SHP77 treated with DMSO at 0.1 percent for 48 hours (cell line): ENCODE measurements at places on chromosomes 1 and 21.

- DNase-seq: no peak
Observed at GRCh38 chr1:178451529-178451928, 45.2 kb downstream of the CLEC20A start.

GRCh38 chr1:87940421-87940820 lies 611.7 kb downstream of the LMO4 start:
- peak; percentile 61 for DNase-seq

GRCh38 chr1:14347186-14347585 lies 251.3 kb upstream of the KAZN start:
- DNase-seq: no peak

DNA sequence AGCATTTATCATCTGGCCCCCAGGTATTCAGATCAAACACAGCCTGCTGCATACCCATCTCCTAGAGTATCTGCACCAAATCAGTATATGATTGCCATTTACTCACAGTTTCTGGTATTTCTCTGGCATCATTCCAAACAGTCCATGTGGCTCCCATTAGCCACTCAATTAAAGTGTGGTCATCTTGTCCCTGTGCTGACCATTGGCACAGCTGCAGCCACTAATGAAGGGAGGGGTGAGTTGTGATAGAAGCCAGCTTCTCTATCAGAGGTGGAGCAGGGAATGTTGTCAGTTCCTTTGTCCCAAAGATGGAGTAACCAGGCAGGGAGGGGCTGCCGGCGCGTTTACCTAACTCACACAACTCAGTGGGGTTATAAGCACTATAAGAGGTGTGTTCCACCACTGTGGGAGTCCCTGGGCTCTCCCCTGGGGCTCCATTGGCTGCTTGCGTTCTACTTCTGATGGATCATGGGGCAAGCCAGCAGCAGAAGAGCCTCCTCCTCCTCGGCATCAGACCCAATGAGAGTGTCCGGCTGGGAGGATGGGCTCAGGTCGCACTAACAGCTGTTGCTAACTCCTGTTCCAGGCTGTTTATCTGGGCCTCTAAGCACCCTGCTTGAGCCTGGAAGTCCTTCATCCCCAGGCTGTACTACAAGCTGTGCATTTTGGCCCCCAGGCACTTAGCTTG lies 108.6 kb downstream of the GDAP2 start:
- DNase-seq: peak; percentile 43

- no peak for DNase-seq
Observed at GRCh38 chr1:110298991-110299390, 40.2 kb upstream of the RBM15 start.

DNA sequence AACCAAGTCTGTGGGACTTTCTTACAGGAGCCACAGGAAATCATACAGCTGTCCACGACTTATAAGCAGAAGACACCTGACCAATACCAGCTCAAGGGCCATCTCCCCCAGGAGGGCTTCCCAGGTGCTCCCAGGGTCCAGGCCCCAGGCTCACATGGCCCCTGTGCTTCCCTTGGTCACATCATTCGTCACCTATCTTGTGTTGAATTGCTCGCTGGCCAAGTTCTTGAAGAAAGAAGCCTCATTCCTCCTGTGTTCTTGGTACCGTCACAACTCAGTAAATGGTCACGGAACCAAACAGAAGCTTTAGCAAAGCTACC lies 3.0 kb downstream of the NPHP4 start:
- no peak for DNase-seq

- no peak for DNase-seq
Observed at GRCh38 chr1:230067419-230067870, 407 bp downstream of the GALNT2 start.

- no peak for DNase-seq
Observed at GRCh38 chr21:41316200-41317062, at the start of gene FAM3B. Gene FAM3B (plus strand): TSS chr21:41316801. CDS start chr21:41316880, 79 bp downstream.

- DNase-seq: no peak
Observed at GRCh38 chr1:23080885-23081284, 61.6 kb downstream of the KDM1A start.

- DNase-seq: no peak
Observed at GRCh38 chr1:39683591-39684312, 7.5 kb downstream of the HPCAL4 start.

DNA sequence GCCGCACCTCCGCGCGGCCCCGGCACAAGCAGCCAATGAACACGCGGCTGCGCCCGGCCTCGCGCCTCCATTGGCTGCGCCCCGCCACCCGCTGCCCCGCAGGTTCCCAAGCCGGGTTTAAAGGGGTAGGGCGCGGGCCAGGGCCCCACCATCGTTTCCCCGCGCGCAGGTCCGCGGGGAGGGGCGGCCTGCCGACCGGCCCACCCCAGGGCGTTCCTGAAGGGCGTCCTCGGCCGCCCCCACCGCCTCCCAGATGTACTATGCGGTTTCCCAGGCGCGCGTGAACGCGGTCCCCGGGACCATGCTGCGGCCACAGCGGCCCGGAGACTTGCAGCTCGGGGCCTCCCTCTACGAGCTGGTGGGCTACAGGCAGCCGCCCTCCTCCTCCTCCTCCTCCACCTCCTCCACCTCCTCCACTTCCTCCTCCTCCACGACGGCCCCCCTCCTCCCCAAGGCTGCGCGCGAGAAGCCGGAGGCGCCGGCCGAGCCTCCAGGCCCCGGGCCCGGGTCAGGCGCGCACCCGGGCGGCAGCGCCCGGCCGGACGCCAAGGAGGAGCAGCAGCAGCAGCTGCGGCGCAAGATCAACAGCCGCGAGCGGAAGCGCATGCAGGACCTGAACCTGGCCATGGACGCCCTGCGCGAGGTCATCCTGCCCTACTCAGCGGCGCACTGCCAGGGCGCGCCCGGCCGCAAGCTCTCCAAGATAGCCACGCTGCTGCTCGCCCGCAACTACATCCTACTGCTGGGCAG lies at the start of gene OLIG1:
TSS of gene OLIG1 (plus strand) at position 148 of the 750 bp plus-strand sequence. CDS start at position 254, 106 bp downstream.
- no peak for DNase-seq

DNA sequence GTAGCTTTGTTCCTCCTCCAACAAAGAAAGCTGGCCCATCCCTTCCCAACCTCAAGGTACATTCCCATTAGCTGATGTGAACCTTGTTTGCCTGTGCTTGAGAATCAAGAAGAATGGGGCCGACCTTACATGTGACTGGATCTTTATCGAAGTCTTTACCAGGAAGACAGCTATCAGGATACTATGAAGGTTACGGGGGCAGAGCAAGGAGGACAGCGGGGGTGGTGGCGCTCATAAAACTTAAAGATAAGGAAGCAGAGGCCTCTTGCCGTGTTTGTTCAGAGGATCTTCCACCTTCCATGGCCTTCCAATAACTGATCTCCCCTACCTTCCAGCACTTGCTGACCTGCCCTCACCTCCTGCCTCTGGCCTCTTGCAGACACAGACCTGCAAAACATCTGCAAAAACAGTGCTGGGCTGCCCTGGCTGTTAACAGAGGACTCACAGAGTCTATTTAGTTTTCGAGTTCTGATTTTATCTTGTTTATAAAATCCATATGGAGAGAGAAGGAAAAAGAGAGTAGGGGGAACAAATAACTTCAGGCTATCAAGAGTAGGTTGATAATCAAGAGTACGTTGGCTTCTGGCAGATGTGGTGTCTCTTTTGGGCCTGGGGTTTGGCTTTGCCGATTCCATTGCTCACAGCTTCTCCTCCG lies 198.0 kb downstream of the HUNK start:
- no peak for DNase-seq

GRCh38 chr1:42944246-42944928 lies 14.3 kb downstream of the SLC2A1 start:
- DNase-seq: no peak

DNA sequence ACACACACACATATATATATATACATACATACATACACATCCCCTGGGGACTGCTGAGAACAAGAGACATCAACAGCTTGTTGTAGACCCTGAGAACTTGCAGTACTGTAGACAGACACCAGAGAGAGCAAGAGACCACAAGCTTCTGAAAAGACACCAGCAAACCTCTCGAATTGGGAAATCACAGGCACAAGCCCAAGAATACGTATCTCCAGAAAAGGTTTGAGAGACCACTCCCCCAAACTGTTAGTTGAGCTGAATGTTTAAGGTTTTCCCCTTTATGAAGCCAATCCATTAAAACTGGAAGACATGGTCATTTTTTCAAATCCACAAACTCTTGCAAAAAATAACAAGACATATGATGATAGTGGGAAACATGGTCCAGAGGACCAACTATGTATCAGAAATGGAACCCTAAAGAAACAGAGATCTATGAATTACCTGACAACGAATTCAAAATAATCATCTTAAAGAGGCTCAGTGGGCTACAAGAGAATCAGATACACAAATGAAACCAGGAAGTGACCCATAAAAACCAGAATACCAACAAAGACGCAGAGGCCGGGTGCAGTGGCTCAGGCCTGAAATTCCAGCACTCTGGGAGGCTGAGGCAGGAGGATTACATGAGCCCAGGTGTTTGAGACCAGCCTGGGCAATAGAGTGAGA lies 45.1 kb downstream of the SLC2A1 start:
- DNase-seq: peak; percentile 53

DNA sequence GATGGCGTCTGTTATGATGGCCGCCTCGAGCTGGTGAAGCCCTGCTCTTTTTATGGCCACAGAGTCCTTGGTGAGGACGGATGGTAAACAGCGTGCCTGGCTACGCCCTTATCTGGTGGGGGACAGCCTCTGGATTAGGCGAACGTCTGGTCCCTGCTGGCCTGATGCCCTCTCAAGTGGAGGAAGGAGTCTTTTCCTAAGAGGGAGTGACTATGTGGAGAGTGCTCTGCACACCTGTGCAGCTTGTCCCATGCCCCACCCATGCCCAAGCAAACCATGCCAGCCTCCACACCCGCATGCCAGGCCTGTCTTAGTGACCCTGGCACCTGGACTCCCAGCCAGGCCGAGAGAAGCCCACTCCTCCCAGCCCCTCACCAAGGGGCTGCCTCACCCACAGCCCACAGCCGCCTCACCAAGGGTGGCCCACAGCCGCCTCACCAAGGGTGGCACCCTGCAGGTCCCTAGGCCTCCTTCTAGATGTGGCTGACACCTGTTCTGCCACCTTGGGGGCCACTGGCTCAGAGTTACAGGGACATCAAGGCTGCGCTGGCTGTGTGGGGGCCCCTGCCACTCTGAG lies 40.2 kb downstream of the WNT9A start:
- no peak for DNase-seq

- DNase-seq: no peak
Observed at GRCh38 chr1:176391621-176392020, 71.4 kb upstream of the PAPPA2 start.

GRCh38 chr1:44405031-44405797 lies at the start of gene RNF220:
Gene RNF220 (plus strand): TSS chr1:44405255.
- DNase-seq: peak; percentile 78

GRCh38 chr1:43511394-43511793 lies 19.3 kb upstream of the PTPRF start:
- DNase-seq: no peak

GRCh38 chr1:206465951-206466350 lies 4.3 kb upstream of the IKBKE start:
- DNase-seq: no peak

- no peak for DNase-seq
Observed at GRCh38 chr1:7517611-7518330, 253.3 kb upstream of the VAMP3 start.

DNA sequence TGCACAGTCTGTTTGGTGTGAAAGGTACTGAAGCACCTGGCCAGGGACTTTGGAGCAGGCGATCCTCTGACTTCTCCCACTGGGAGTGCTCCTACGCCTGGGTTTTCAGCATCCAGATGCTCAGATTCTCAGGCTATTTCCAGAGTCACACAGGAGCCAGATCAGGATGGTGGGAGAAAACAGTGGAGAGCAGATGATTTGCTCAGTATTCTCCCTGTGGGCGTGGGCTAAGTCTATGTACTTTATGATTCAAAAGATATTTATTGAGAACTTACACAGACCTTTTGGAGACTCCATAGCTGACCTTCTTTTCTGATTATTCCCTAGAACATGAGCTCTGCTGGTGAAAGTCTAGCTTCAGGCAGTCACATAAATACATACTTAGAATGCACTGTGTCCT lies 134.6 kb downstream of the TENT5C start:
- no peak for DNase-seq

- no peak for DNase-seq
Observed at GRCh38 chr1:155170101-155170785, 2.9 kb downstream of the KRTCAP2 start.

DNA sequence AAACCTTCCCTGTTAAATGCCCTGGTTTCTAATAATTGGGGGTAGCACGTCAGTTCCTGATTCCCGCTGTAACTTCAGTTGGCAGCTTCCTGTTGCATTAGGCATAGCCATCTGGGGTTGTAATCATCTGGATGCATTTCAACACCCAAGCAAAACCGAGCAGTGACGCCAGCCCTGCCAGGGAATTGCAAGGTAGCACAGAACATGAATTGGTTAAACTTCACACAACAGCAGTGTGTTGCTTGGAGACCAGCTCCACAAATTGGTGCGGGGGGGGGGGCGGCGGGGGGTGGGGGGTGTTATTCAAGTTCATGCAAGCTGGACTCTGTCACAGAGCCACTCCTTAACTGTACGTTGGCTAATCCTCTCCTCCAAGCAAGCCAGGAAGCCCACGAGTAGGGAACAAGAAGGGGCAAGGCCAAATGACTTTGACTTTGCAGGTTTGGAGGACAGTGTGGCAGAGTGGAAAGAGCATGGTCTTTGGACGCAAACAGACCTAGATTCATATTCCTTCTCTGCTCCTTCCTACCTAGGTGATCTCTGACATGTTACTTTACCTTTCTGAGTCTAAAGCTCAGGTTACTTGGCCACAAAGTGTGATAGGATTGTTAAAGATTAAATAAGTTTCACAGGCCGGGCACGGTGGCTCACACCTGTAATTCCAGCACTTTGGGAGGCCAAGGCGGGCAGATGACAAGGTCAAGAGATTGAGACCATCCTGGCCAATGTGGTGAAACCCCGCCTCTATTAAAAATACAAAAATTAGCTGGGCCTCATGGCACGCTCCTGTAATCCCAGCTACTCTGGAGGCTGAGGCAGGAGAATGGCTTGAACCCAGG lies 4.7 kb downstream of the LAX1 start:
- no peak for DNase-seq

DNA sequence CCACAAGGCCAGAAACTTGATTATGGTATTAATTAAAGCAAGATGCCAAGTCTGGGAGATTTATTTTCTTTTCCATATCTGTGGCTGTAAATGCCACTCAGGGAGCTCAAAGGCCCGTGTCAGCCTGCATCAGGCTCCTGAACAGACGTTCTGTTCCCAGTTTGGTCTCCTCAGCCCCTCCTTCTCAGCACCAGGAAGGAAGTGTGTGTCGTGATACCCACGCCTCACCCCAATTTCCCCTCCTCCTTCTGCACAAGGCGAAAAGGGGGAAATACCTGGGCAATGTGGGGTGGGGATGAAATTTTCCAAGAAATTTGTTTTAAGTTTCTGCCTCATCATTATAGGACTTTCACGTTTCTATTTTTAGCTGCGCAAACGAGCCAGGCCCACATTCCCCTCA lies 112.0 kb downstream of the SYF2 start:
- no peak for DNase-seq
